Lung microvascular endothelial cell (primary cell): ENCODE measurements at places on chromosomes 4 and X. TPM values are rescaled to one million over a fixed set of nuclear protein-coding genes. Genes with fewer than 3 reads are reported as not detected.

DNA sequence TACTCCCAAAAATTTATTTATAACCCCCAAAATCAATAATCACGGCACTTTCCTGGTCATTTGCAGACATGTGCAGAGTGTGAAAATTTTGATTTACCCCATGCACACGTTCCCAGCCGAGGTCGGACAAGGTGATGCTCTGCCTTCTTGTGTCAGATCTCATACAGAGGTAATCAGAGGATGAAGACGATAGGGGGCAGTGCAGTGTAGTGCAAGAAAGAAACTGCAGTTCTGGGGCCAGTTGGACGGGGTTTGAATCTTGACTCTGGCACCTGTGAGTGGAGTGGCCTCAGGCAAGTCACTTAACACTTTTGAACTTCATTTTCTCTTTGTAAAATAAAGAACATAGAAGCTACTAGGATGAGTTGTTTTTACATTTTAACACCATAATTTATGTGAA is 88.4 kb downstream of the FRMPD3 start:
- DNase-seq = peak; percentile 48

DNA sequence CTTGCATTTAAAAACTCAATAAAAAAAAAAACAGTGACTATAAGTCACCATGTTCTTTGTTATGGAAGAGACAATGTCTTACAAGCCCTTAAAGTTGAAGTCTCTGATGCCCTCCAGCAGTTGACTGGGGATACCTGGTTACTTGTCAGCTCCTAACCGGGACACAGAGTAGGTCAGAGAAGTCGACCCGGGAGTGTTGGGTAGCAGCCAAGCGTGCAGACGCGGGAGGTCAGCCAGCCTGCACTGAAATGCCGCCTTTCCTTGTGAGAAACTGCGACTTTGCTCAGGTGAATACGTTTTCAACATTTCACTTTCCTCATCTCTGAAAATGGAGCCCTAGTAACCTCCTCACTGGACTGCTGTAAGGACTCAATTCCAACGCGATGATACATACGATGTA is 81.8 kb downstream of the F11 start:
- DNase-seq = no peak

GRCh38 chr4:143254491-143255226 is 69.9 kb downstream of the USP38 start:
- no peak for DNase-seq

DNA sequence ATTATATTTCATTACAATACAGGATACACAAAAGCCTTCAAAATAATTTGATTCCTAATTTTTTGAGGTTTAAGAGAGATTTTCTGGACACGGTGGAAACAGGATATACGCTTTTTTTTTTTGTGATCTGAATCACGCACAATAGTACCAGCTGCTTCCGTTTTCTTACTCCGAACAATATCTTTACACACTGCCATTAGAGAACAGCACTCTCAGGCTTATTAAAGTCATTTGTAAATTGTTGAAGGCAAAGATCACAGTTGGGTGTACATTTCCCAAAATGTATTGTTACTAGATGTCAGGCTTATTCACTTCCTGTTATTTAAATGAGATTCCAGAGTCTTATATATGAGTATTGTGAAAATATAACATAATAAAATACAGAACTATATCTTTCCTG is 71.5 kb downstream of the TMEM47 start:
- DNase-seq = peak; percentile 61

- DNase-seq = no peak
Observed at GRCh38 chrX:101682723-101683122, 23.1 kb upstream of the ARMCX2 start.

DNA sequence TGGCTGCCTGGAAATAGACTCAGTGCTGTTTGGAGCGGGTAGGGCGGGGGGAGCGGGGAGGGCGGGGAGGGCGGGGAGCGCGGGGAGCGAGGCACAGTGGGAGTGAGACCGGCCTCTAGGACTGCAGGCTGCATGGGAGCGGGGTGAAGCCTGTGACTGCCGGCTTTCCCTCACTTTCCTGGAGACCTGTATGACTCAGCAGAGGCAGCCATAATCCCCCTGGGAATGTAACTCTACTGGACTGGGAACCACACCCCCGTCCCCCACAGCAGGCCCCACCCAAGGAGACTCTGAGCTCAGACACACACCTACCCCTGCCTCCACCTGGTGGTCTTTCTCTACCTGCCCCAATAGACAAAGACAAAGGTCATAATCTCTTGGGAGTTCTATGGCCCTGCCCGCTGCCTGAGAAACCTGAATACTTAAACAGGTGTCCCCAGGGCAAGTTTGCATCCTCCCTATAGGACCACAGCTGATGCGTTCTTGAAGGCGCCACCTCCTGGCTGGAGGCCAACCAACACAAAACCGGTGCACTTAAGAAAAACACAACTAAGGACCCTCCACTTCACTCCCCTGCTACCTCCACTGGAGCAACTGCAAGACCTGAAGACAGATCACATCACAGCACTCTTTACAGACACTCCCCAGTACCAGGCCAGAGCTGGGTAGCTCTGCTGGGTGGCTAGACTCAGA is 18.0 kb downstream of the HDAC8 start:
- DNase-seq = no peak

CACNA1F gene
- under 0.01 TPM in 1 of 2 replicates, not detected in the other for total RNA-seq

TLR8 gene
- total RNA-seq = not detected in 2 replicates

DNA sequence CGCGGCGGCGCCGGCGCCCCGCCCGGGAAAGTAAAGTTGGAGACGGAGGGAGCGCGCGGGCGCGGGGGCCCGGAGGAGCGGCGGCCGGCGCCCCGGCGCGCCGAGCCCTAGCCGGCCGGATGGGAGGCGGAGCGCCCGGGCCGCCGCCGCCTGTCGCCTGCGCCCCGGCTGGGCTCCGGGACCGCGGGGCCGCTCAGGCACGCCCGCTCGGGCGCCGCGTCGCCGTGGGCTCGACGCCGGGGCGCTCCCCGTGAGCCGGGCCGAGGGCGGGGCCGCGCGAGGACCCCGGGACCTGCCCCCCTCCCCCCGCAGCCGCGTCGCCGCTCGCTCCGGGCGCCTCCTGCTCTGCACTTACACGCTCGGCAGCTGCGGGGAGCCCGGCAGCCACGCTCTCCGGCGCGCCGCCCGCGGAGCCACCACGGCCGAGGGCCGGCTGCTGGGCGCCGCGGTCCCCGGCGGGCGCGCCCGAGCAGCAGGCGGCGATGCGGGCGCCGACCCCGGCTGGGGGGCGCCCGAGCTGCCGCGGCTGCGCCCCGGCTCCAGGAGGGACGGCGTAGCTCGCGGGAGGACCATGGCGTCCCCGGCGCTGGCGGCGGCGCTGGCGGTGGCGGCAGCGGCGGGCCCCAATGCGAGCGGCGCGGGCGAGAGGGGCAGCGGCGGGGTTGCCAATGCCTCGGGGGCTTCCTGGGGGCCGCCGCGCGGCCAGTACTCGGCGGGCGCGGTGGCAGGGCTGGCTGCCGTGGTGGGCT is at the start of gene ADRA2C:
ADRA2C (plus strand) TSS at position 350 of the 749 bp plus-strand sequence; CDS start at position 572, 222 bp downstream.
- DNase-seq = no peak

DNA sequence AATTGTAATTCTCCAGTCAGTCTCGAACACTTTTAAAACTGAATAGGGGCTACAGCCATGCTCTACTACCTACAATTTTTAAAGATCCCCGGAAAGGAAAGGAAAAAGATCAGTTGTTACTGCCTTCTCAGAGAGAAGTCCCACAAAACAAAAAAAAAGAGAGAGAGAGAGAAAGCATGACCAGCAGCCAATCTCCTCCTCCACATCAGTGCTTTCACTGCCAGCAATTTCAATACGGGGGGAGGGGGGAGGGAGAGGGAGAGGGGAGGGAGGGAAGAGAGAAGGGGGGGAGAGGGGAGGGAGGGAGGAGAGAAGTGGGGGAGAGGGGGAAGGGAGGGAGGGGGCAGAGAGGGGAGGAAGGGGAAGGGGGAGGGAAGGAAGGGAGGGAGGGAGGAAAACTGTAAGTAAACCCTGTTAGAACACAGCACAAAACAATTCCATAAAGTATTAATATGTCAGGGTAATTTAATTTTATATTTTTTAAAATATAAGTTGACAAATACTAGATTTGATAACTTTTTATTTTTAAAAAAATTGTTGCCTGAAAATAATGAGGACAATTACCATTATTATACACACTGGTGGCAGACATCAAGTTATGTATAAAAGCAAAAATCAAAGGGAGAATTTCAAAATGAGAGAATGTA is 108.0 kb downstream of the LRBA start:
- no peak for DNase-seq

GRCh38 chr4:131427000-131427399 is 1722.1 kb upstream of the PCDH10 start:
- DNase-seq = no peak

TMEM35A gene
- 0.99 and 4.8 TPM in 2 replicates for total RNA-seq

BRS3 gene
- not detected in 2 replicates for total RNA-seq

DNA sequence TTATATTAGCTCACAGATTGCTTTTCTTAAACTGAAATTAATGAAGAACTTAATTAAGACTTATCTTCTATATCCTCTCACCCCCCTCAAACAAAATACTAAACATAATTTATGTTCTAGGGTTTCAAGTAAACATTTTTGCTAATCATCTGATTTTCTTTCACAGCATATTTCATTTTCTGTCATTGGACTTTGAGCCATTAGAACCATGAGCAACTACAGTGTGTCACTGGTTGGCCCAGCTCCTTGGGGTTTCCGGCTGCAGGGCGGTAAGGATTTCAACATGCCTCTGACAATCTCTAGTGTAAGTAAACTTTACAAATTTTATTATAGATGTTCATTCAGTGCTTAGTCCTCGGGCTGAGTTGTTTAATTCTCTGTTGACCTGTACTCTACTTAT is 3.3 kb downstream of the PDLIM5 start:
- peak; percentile 76 for DNase-seq

DNA sequence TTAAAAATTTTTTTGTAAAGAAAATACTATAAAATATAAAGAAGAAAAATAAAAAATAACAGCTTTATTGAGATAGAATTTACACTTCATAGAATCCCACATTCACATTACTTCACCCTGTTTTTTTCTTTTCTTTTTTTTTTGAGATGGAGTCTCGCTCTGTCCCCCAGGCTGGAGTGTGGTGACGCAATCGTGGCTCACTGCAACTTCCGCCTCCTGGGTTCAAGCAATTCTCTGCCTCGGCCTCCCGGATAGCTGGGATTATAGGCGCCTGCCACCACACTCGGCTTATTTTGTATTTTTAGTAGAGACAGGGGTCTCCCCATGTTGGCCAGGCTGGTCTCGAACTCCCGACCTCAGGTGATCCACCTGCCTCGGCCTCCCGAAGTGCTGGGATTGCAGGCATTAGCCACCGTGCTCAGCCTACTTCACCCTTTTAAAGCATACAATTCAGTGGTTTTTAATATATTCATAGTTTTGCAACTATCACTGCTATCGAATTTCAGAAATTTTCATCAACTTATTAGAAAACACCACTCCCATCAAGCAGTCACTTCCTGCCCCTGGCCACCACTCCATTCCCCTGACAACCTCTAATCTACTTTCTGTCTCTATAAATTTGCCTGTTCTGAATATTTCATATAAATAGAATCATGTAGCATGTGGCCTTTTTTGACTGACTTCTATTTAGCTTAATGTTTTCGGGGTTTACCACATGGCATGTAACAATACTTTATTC is 48.7 kb downstream of the TMEM131L start:
- DNase-seq = no peak

GRCh38 chr4:147707892-147708672 is 23.8 kb upstream of the ARHGAP10 start:
- peak; percentile 63 for DNase-seq

- DNase-seq = no peak
Observed at GRCh38 chr4:119623025-119623424, 5.6 kb downstream of the PDE5A start.

RHOH gene
- total RNA-seq = 0.22 TPM in 1 of 2 replicates, not detected in the other

DNA sequence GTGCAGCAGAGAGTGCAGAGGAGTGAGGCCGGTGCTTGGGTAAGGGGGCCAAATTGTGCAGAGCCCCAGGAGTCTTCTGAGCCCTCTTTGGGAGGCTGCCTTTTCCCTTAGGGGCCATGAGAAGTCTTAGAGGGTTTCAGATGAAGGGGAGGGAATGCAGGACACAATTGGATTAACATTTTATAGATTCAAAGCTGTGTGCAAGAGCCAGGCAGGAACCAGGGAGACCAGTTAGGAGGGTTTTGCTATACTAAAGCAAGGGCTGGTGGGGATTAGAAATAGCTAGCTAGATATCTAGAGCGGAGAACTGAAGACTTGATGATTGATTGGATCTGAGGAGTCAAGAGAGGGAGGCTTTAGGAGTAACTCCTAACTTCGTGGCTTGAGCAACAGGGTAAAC is 49.5 kb upstream of the SETD7 start:
- no peak for DNase-seq

DNA sequence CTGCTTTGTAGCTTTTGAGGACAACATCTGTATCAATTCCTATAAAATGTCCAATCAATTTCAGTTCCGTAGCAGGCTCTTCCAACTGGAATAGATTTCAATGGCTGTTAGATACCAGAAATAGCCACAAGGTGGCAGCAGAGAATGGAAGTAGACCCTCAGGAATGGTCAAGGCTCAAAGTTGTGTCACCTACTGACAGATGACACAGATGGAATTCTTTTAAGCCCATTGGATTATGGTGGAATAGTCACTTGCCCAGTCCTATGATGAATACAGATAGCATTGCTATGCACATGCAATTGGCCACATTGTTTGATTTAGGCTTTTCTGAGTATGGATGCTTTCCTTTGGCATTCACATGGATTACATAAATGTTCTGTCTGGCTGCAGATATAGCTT is 130.4 kb upstream of the RADX start:
- DNase-seq = peak; percentile 70

- DNase-seq = no peak
Observed at GRCh38 chrX:21770631-21771321, 12.9 kb upstream of the SMPX start.

- no peak for DNase-seq
Observed at GRCh38 chrX:7441586-7441985, 293.6 kb upstream of the PUDP start.

MYL5 gene
- 8.3 and 18.3 TPM in 2 replicates for total RNA-seq

DNA sequence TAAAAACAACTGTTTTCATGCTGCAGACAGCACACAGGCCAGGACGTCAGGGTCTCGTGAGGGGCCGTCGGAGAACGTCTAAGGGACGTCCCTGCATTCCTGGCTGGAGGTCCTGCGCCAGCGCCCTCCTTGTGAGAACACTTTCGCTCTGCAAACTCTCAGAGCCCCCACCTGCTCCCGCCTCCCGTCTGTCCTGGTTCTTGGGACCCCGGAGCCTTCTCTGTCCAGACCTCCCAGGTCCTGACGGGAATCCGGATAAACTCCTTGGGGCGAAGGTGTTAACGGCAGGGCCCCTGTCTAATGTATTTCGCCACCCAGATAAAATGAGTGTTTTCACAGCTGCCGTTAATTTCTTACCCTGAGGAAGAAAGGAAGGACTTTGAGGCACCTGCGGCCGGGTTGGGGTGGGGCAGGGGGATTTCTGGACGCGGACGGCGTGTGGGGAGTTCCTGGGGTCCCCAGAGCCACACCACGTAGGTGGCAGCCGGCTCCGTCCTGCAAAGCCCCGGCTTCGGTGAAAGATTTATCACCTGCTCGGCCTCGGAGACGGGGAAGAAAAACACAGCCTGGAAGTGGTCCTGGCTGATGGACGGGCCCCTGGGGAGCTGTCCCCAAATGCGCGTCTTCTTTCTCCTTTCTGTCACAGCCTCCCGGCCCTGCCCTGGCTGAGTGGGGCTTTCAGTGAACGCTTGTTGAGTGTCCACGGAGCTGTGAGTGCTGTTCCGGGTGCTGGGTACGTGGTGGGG is 35.1 kb upstream of the PPP2R3B start:
- no peak for DNase-seq

GPC3 gene
- total RNA-seq = not detected in 2 replicates
